ENCODE measurements at places on chromosomes 16 and 17.

- no peak for DNase-seq
Measured at GRCh38 chr16:56985288-56985961, 3.9 kb upstream of the NLRC5 start.

DNA sequence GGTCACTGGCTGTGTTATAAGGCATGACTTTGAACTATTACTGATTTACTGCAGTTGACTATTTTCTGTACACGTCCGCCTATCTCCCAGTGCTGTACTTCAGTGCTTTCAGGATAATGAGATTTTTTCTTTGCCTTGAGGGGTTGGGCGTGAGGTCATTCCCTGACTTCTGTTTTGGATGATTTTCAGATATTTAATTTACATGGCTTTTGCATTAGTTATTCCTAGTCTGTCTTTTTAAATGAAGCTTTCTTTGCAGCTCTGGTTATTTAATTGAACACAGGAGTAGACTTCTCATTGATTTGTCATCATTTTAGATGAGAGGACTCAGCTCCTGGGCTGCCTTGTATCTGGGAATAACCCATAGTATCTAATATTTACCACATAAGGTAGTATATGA is 23.7 kb downstream of the WIPF2 start:
- DNase-seq, result no peak

DNA sequence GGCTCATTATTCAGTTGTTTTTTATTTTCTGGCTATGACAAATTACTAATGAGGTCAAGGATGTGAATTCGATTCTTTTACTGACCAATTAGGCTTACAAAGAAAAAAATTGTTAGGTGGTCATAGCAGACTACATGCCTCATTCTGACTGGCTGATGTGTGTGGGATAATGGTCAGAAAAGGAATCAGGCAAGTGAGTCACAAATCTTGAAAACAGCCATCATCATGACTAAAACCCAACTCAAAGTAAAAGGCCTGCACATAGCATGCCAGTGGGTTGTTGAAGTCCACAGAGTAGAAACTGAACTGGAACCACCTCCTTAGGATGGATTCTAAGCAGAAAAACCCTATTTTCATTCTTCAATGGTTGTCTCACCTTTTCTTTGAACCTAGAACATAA is 8.6 kb downstream of the RPGRIP1L start:
- no peak for DNase-seq

- DNase-seq, result no peak
Measured at GRCh38 chr17:80760511-80760911, 215.9 kb downstream of the RPTOR start.

- no peak for DNase-seq
Measured at GRCh38 chr16:3957344-3957980, 76.9 kb upstream of the CREBBP start.

GRCh38 chr17:8888704-8889302 is 21.3 kb upstream of the PIK3R6 start:
- DNase-seq, result no peak

DNA sequence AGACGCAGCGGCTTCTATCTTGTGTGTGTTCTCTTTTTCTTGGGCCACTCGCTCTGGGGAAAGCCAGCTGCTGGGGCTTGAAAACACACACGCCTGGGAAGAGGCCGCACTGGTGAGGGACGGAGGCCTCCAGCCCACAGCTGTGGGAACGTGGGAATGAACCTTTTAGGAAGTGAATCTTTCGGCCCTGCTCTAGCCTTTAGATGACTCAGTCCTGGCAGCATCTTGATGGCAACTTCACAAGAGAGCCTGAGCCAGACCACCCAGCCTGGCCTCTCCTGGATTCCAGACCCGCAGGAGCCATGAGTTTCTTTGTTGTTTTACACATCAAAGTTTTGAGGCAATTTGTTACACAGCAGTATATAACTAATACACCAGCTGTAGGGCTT is 2.2 kb upstream of the PDPK1 start:
- no peak for DNase-seq

GRCh38 chr16:560701-561412 is 663 bp downstream of the PRR35 start:
- DNase-seq, result no peak

DNA sequence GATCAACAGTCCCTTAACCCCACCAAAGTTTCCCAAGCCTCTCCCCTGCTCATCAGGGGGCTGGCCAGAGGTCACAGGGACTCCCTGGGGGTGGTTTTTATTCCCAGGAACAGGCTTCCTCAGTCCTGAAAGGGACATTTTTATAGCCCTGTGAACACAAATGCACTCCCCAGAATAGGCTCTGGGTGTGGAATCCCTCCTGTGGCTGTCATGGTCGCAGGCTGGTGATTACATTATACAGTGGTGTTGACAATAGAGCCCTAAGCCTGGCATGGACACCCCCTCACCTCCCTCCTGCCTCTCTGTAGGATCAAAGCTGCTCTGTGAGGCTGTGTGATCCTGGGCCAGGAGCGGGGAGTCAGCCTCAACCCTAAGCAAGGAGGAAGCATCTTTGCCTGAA is 1.4 kb upstream of the CA4 start:
- DNase-seq, result no peak

DNA sequence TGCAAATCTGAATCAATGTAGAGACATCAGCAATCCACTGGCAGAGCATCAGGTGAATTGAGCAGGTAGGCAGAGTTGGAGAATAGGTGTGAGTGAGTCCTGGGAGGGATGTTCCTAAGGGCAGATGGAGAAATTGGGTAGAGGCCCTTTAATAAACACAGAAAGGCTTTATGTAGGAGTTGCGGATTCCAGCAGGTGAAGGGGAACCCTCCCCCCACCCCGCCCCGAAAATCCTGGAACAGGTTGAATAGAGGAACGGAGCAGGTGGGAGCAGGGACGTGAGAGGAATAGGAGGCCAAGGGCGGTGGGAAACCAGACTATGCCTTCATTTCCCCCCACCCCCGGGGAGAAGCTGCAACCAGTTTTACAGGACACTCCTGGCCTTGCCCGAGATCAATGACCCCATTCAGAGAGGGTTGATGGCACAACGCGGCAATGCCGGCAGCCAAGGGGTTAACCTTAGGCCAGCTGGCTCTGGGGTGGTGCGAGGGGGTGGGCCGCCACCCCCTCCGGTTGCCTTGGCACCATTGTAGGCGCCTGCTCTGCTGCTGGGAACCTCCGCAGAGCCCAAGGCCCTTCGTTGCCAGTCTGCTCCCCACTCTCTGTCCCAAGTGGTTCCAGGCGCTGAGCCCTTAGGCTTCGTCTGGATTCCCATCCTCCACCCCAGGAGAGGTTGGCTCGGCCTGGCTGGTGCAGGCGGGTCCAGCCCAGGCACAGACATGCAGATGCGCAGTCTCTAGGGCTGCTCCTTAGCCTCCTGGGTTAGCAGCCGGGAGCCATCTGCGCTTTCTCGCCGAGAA is 814 bp upstream of the RUNDC3A start:
- DNase-seq, result no peak

- DNase-seq, result peak; percentile 68
Measured at GRCh38 chr17:32486111-32486700, 587 bp upstream of the CDK5R1 start.

- no peak for DNase-seq
Measured at GRCh38 chr16:84597528-84597896, 20.4 kb downstream of the COTL1 start.
